T-helper 2 cell (primary cell): ENCODE measurements at places on chromosomes 1 and 21.

GRCh38 chr1:216193839-216194443 lies 229.3 kb downstream of the USH2A start:
- no peak for DNase-seq

- DNase-seq: no peak
These were observed 72.7 kb upstream of the TTC34 start for GRCh38 chr1:2874207-2874606.

GRCh38 chr21:29077651-29078090 lies 4.2 kb upstream of the CCT8 start:
- no peak for DNase-seq

DNA sequence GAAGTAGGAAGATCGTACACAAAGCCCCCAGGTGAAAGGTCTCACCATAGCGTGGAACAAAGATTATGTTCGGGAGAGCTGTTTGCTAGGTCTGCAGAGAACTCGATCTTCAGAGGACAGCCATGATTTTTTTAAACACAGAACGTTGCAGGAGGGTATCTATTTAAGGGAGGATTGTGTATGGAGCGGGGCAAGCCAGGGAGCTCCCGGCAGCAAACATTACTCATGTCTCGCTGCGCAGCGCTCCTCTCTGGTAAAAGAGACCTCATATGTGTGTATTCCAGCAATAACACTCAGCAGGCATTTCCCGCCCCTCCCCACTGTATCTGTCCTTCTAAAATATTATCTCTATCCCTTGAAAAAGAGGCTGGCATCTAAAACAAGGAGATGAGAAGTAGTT lies 2.7 kb downstream of the GLIS1 start:
- DNase-seq: no peak

- DNase-seq: no peak
These were observed 2.7 kb upstream of the MPZL1 start for GRCh38 chr1:167718914-167719691.

DNA sequence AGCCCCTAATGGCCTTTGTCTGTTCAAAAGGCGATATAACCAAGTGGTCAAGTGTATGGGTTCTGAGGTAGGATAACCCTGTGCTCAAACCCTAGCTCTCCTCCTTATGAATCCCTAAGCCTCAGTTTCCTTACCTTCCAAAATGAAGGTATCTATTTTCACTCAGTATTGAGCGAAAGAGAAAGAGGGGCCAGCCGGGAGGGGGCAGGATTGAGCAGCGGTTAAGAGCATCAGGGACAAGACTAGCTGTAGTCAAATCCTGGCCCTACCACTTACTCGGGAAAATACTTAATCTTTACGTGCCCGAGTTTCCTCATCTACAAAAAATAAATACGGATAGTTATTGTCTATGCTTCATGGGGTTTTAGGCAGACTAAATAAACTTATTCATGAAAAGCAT lies 25.7 kb downstream of the LY9 start:
- DNase-seq: no peak

DNA sequence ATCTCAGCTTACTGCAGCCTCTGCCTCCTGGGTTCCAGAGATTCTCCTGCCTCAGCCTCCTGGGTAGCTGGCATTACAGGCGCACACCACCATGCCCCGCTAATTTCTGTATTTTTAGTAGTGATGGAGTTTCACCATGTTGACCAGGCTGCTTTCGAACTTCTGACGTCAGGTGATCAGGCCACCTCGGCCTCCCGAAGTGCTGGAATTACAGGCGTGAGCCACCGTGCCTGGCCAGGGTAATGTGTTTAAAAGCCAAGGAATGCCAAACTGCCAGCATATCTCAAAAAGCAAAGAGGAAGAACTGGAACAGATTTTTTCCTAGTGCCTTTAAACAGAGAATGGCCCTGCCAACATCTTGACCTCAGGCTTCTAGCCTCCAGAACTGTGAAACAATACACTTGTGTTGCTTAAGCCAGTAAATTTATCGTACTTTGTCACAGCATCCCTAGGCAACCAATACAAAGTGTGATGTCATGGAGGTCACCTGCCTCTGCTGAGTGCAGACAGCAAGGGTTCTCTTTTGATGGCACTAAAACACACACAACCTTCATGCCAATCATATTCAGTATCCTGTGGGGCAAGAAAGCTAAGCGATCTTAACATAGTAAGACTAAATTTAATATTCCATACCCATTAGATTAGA lies 858.3 kb upstream of the TMPRSS15 start:
- DNase-seq: no peak

DNA sequence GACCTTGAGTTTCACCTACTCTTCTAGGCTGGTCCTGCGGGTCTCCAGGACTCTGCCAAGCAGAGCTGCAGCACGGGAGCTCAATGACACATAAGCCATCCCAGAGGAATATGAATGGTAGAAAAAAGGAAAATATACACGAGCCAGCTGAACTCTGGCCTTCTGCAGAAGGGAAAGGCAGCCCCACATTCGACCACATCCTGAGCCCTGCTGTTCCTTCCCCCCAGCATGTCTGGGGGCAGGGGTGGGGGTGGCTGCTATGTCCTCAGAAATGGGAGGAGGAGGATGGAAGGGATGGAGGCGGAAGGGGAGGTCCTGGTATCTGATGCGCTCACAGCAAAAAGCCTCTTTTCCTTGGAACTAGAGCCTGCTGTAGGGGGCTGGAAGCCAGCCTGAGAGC lies 12.1 kb upstream of the KDF1 start:
- DNase-seq: no peak

DNA sequence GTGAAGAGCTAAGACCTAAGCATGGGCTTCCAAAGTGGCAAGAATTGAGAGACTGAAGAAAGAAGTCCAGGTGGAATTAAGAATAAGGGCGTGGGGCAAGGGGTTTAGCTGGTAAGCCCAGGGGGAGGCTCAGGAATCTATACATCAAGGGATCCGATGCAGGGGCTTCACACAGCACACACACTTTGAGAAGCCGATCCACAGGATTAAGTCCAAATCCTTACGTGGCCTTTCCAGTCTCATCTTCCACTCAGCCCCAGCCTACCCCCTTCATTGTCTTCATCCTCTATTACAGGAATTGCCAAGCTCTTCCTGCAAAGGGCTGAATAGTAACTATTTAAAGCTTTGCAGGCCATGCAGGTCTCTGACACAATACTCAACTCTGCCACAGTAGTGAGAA lies 101.3 kb downstream of the TGFBR3 start:
- DNase-seq: no peak

GRCh38 chr1:18874600-18874999 lies 15.1 kb upstream of the TAS1R2 start:
- no peak for DNase-seq

DNA sequence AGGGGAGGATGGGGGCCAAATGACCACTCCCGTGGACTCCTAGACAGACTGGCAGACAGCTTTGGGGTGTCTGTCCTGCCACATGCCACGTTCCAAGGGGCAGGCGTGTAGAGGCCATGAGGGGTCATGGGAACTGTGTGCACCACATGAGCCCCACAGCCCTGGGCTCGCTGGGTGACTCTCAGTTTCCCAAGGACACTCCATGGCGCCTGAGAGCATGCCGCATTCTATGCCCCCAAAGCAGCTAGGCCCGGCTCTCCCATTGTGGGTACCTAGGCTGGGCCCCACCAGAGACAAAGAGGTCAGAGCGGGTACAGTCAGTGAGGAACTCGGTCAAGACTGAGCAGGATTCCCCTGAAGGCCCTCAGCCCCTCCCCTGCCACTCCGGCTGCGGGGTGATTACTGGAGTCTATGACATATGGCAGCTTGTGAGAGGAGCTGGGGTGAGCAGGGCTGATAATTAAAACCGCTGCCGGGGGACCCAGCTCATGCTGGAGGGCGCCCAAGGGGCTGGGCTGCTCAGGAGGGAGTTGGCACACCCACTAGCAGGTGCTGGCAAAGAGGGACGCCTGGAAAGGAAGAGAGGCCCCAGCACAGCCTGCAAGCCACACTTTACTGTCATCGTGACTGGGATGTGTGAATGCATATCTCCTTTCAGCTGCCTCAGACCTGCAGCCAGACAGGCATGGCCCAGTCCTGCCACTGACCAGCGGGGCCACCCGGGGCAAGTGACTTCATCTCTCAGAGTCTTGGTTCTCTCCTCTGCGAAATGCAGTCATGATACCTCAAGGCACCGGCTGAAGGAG lies 8.4 kb downstream of the LRP8 start:
- no peak for DNase-seq

DNA sequence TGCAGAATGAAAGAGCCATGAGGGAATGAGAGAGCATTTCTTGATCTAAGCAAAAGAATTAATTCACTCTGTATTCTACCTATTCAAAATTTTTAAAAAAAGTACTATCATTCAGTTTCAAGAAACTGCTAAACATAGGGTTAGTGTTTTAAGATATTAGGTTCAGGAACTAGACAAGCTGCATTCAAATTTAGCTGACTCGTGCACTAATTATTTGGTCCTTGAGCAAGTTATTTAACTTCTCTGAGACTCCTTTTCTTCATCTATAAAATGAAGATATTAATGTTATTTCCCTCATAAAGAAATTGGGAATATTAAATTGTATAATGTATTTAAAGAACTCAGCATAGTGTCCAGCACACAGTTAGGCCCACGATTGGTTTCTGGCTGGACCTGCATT lies 75.0 kb upstream of the USH2A start:
- DNase-seq: no peak

- no peak for DNase-seq
These were observed 10.4 kb downstream of the BARHL2 start for GRCh38 chr1:90706437-90707362.

DNA sequence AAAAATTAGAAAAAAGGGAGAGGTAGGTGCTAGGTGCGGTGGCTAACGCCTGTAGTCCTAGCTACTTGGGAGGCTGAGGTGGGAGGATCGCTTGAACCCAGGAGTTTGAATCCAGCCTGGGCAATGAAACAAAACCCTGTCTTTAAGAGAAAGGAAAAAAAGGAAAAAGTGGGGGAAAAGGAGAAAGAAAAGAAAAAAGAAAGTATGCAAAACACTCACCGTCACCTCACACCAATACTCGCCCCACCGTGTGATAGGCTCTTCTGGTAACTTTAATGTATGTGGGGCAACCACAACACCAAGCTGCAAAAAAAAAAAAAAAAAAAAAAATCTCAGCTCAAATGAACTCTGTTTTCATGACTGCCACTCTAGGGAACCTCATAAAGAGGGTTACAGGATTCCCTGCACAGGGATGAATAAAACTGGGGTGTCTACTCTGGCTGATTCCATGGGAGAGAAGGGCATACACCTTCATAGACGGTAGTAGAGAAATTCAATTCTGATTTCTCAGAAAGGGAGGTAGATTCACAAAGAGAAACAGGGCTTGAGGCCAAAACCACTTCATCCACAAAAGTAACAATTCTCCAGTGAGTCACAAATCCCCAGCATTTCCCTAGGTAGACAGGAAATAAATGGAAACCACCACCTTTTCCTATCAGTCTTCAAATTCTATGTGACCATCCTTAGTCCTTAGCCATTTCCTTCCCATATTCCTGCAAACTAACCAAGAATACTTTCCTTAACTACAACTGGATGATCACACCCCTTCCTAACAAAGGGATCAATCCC lies 2.5 kb downstream of the MRPL9 start:
- no peak for DNase-seq
